Cardiac muscle cell (in vitro differentiated cells and primary cell): ENCODE measurements at places on chromosomes 4 and X.

- DNase-seq = no peak
These were observed 59.2 kb downstream of the GPR143 start for GRCh38 chrX:9706421-9706820.

DNA sequence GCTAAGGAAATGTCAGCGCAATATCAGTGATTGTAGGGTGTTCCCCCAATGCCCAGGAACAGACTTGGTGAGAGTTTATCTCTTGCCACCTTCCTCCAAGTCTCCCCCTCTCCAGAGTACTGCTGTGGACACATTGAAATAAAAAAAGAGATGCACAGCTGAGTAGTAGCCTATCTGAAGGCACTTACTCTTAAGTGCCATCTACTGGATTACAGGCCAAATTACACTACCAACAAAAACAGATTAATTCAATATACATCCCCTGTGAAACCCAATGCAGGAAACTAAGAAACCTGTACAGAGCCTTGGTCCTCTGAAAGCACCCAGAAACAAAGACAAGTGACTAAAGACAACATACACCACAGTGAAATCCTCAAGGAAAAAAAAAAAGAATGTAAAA lies 460.3 kb downstream of the ZIC3 start:
- no peak for DNase-seq

DNA sequence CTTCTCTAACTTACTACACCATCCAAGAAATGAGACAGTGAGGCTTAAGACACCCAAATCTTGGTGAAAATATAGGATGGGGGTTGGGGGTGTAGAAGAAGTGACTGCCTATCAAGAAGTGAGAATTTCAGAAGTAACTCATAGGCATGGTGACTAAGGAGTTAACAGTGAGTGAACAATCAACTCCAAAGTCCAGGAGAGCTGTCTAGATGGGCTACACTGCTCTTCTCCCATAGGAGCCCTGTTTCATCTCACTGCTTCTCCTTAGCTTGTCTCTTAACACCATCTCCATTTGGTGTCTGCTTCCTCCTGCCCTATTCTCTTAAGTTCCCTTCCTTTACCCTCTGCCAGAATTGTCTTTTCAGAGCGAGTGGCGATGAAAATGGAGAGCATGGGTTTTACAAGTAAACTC lies 22.7 kb downstream of the FABP2 start:
- DNase-seq = no peak

DNA sequence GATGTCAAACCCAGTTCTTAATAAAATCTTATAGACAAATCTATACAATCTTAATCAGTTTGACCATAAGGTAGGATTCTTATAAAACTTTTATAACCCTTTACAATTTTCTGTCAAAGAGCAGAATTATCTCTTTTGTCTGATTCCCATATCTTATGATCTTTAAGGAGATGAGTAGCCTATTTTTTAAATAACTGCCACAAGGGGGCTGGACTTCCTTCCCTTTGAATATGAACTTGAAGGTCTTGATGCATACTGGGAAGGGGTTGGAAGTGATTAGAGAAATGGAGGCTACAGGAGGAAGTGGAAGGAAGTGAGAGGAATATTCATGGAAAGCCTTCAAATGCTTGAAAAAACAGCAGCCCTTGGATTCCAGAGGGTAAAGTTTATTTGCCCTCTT lies 111.1 kb downstream of the APOOL start:
- no peak for DNase-seq

DNA sequence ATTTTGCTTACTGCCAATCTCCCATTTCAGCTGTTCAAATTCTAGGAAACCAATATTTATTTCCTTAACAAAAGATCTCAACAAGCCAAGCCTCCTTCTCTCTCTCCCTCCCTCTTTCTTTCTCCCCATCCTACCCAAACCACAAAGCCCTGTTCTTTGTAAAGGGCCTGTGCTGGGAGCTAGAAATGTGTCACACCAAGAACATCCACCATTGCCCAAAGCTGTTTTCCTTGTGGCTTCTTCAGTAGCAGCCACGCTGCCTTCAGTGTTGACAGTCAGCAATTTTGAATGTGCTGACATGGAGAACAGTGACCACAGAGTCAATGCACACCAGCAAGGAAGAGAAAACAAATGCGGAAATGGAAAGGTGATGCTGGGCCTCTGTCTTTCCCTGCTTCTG lies 203.0 kb downstream of the MAML3 start:
- no peak for DNase-seq

DNA sequence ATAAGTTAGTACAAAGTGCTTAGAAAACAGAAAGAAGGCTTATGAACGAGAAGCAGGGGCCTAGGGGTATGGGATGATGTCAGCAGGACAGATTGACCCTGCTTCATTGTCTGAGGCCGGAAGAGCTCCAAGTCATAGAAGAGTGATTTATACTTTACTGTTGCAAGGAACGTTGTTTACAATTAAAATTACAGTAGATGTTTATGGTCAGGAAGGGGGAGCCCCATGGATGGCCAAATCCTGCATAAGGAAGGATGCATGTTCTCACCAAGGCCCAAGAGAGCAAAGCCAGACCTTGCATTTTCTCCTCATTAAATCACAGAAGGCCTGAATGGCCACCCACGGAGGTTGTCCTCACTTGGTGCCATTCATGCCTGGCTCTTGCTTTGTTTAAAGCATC lies 115.3 kb downstream of the LDB2 start:
- DNase-seq = no peak

GRCh38 chr4:156966836-156967235 lies 4.8 kb downstream of the PDGFC start:
- DNase-seq = no peak

DNA sequence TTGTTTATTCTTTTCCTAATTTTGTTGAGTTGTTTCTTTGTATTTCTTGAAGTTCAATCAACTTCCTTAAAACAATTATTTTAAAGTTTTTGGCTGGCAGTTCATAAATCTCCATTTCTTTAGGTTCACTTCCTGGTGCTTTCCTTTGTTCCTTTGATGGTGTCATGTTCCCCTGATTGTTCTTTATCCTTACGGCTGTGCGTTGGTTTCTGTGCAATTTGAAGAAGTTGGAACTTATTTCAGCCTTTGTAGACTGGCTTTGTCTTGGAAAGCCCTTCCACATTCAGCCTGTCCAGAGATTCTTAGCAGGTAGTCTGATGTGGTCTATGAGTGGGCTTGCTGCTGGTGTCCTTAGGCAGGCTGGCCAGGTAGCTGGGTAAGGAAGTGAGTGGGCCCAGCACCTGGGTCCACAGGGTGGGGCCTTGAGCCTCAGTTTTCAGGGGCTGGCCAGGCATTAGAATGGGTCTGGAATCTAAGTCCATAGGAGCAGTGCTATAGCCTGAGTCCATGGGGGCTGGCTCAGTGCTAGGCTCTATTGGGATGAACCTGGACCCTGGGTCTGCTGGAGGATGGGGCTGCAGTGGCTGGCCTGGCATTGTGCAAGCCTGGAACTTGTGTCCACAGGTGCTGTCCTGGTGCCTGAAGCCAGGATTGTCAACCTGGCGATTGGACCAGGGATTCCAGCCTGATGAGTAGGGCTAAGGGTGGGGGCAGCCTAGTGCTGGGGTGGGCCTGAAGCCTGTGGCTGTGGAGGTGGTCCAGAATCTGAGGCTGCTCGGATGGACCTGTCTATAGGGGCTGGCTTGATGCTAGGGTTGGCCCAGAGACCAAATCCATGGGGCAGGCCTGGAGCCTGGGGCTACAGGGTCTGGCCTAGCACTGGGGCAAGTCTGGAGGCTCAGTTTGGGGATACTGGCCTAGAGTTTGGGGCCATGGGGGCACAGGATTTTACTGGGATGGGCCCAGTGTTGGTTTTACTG lies 152.4 kb downstream of the STAG2 start:
- DNase-seq = no peak

GRCh38 chr4:187010052-187010451 lies 286.4 kb upstream of the FAT1 start:
- DNase-seq = peak; percentile 17

DNA sequence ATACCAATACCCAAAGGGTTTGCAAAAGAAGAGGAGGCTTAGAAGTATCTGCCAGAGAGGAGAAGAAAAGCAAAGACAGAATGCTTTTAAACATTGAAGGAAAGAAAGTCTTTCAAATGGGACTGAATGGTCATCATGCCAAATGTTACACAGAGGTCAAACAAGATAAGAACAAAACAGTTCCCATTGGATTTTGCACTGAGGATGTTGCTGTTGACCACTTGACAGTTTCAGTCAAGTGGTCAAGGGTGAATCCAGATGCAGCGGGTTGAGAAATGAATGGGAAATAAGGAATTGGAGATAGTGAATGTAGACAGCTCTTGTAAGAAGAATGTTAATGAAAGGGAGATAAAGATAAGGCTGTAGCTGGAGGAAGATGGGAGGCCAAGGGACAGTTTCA lies 64.8 kb upstream of the FGG start:
- no peak for DNase-seq

GRCh38 chr4:13983189-13983790 lies 355.8 kb upstream of the BOD1L1 start:
- no peak for DNase-seq

DNA sequence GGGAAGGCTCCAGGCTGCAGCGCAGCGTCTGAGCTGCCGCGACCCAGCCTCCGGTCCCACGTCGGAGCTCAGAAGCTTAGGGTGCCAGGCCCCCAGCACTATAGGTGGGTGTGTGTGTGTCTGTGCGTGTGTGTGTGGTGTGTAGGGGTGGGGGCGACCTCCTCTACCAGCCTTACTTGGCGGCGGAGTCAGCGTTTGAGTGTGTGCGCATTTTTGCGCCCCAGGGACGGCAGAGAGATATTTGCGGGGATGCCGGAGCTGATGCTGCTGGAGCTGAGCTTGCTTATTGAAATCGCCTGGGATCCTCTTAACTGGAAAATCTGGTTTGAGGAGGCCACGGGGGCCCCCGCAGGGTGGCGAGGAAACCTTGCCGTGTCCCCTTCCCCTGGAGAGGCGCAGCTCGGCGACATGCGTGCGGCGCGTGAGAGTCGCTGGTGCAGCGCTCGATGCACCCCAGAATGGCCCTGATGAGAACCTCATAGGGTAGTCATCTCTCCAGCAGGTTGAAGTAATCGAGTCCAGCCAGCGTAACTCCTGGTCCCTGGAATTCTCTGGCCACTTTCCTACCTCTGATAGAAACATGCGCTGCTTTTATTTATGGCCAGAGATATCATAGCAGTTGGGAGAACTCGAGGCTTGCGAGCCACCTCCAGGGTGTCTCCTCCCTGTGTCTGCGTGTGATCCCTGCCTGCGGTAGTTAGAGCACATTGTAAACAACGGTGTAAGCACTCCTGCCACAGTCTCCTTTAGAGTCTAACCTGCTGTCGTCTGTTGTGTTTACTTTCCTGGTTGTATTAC lies 2.7 kb downstream of the ADGRL3 start:
- peak; percentile 15 for DNase-seq
